ENCODE measurements at places on chromosomes 1 and 21.

DNA sequence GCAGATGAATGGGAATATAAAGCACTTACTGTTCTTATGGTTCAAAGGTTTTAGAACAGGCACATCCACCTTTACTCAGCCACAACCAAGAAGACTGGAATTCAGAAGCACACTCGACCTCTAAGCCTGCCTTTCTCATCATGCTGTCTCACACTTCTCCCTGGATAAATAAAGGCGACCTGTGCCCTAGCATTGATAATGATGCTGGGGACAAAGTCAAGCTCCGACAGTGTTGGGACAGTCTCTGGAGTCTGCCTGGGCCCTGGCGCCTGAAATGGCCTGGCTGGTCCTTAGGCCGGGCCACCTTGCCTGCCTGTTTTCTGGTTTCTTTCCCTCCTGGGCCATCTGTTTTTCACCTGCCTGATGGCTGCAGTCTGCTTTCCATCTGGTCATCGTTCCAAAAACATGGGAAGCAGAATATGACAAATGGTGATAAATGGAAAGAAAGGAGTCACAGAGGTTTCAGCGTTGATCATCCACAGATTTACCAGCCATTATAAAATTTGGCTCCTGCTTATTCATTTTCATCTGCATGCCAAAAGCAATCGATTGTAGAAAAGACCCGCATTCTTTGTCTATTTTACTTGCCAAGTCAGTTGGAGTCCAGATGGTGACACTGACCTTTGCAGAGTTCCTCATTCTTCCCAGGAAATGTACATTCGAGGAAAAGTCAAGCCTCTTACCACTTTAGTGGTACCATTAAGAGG, 91.2 kb upstream of the KCNJ15 start:
- DNase-seq: no peak

DNA sequence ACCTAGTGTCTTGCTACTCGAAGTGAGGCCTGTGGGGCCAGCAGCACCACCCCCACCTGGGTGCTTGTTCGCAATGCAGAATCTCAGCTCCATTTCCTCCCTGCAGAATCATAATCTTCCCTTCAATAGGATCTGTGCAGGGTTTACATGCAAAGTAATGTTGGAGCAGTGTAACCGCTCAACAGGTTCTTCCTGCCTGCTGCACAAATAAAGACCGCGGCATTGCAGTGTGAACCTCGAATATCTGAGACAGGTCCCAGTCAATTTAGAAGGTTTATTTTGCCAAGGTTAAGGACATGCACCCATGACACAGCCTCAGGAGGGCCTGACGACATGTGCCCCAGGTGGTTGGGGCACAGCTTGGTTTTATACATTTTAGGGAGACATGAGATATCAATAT, 119.2 kb downstream of the TLR5 start:
- no peak for DNase-seq

DNA sequence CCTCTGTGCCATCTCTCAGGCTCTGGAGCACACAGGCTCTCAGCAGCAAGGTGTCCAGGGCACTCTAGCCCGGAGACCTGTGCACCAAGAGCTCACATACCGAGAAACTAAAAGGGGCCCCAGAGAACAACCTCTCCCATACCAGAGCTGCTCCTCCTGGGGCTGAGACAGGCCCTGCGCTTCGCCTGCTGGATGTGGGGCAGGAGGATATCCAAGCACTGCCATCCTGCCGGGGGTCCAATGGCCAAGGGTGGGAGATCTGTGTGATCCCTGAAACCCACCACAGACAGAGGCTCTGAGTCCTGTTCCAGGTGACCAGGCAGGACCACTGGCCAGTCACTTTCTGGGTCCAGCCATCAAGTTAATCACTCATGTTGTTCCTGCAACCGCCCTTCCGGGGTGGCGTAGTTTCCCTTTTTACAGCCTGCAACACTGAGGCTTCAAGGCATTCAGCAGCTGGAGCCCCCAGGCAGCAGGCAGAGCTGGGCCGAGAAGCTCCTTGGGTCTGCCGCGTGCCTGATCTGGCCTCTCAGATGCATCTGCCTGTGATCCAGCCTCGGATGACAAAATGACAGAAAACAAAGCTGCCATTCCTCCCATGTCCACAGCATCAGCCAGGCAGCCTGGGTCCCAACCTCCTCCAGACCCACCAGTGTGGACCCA, 36.7 kb upstream of the ACTRT2 start:
- DNase-seq: no peak

DNA sequence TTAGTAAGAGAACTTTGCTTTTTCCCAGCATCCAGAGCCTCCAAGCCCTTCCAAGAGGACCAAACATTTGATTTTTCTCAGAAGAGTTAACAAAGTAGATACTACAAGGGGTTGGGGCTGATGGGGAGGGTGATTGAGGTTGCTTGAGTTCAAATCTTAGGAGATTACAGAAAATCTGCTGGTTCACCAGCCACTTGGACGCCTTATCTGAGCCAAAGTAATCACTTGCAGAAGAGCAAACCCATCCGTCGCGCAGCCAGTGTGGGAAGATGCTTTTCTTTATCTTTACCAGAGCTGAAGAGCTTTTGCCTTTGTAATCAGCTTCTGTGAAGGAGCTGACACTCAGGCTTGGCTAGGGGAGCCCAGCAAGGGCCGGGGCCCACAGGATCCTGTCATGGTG, 91.9 kb upstream of the CTTNBP2NL start:
- DNase-seq: no peak

DNA sequence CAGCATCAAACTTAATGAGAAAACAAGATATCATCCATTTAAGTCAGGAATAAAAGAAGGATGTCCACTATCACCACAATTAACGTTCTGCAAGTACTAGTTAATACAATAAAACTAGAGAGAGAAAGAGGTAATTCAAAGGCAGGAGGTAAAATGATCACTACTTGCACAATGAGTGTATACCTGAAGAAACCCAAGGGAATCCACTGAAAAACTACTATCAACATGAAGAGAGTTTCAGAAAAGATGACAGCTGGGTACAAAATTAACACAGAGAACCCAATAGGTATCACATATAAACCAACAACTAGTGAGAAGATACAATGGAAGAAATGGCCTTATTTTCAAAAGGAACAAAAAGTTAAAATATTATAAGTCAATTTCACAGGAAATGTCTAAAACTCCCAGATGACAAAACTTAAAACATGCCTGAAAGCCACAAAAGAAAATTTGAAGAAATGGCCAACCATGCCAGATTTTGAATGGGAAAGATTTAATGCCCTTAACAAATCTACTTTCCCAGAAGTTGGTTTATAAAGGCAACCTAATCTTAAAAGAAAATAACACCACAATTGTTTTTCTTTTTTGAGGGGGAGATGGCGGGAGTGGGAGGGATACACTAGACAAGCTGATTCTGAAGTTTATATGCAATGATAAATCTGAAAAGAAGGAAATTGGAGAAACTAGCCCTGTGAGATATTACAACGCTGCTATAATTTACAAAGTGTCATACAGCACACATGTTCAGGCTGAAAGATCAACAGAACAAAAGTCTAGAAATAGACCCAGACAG, 17.8 kb downstream of the VPS26C start:
- DNase-seq: no peak

DNA sequence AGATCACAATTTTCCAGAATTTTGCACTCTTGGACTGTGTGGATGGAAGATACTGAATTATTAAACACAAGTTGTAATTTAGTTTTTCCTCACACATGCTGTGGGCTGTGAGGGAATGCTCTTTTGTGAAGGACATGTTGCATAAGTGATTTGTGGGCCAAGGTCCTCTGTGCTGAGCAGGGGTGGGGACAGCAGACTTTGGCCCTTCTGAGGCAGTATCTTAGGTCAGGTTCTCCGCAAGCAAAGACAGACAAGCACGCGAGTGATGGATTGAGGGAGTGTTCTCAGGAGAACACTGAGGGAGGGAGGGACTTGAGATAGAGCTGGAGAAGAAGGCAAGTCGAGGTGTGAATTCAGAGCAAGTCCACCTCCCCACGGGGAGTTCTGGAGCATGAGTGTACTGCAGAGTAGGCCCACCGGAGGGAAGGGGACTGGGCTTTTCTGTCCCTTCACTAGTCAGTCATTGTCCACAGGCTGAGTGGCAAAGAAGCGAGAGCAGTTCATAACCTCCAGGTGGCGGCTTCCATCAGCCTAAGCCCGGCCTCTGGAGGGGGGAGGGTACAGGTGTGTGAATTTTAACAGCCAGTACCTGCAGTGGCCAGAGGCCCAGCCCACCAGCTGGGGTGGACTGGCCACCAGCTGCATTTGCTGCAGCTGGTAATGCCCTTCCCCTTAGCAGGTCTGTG, 19.1 kb upstream of the CD101 start:
- DNase-seq: no peak

DNA sequence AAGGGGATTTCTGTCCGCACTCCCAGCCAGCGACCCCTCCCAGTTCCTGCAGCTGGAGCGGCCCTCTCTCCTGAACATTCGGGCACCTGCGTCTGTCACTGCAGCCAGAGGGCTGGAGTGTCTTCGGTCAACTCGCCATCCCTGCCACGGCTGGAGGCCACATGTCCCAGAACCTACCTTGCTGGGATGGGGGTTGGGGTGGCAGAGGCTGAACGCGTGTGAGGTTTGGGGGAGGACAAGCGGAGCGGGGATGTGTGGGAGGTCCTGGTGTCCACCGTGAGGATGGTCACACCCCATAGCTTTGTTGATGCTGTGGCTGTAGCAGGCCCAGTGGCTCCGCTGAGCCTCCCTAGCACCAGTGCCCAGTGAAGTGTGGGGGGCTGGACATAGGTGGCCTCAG, 14.8 kb upstream of the C1orf174 start:
- no peak for DNase-seq

DNA sequence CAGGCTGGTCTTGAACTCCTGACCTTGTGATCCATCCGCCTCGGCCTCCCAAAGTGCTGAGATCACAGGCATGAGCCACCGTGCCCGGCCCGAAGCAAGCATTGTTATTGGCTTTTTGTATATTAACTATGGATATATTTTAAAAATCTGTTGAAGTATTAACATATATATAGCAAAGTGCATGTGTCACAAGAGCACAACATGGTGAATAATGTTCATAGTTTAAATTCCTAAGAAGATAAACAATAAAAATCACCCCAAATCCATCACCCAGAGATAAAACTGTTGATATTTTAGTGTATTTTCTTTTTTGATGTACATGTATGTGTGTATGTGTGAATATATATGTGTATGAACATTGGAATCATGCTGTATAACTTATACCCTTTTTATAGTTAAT, 9.1 kb upstream of the FOXE3 start:
- no peak for DNase-seq

DNA sequence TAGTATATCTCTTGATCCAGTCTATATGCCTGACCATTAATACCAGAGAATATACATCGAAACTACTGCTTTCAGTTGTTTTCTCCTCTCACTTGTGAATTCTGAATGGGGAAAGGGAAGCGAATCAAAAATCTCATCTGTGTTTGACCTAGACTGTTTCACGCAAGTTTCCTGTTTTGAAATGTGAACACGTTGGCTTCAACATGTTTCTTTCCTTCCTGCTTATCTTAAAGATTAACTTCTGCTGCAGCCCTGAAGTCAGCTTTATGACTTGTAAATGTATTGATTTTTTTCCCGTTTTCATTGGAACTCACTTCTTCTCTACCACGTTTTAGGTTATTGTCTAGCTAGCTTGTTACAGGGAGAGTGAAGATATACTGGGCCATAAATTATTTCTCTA, 49.9 kb downstream of the SNX27 start:
- DNase-seq: peak; percentile 70
